ENCODE measurements at places on chromosomes 7 and 10.

GRCh38 chr7:13991791-13992595 is 2.5 kb upstream of the ETV1 start:
- DNase-seq, result no peak

DNA sequence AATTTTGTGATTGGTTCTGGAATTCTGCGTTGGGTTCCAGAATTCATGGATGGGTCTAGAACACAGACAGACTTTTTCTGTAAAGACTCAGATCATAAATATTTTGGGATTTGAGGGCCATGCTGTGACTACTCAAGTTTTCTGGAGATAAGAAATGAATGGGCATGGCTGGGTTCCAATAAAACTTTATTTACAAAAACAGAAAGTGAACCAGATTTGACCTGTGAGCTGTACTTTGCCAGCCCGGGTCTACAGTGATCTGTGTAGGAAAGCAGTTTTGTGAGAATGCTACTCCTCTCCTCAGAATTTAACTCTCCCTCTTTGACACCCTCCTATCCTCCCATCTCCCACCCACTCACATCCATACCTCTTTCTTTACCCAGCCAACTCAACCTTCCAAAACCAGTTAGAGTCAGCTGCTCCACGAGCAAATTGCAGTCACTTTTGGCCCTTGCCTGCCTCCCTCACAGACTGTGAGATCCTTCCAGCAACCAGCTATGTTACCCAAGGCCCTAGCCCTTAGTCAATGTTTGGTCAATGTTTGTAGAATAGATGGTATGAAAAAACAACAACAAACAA is 312.8 kb upstream of the ZMIZ1 start:
- DNase-seq, result no peak

DNA sequence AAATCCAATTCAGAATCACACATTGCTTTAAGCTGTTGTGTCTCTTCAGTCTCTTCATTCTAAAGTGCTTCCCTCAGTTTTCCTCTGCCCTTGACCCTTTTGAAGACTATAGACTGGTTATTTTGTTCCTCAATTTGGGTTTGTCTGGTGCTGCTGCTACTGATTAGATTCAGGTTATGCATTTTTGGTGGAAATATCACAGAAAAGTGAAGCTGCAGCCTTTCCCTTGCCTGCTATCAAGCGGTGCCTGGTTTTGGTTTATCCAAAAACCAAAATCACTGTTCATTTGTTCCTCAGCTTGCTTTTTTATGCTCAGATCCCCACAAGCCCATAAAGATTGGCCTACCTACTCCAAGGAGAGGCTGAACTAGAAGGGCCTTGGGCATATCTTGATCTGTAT is 55.2 kb downstream of the ELMO1 start:
- no peak for DNase-seq

DNA sequence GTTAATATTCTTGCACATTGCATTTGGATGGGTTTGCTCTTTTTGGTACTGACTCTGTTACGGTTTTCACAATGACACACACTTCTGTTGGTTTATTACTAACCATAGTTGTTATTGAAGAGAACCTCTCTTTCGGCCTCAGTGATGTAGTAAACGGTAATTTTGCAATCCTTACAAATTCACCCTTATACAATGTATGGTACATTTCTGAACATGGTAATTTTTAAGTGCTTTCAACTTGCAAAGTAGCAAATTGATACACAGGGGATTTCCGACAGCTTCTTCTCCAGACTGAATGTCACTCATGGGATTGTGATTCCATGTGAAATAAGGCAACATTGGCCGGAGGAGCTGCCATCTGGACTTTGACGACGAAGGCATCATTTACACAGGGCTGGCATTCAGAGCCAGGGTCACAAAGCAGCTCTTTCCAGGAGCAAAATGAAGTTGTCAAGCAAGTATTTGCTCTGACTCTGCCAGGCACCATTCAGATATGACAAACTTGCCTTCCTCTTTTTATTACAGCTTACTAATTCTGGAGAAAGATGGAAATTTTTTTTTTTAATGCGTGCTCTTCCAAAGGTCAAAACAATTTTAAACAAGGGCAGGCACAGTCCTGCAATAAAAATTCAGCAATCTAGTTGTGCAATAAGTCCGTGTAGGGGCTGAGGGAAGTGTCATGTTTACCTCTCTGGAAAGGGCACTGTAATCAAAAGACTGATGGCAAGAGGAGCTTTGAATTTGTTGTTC is 711.5 kb upstream of the C7orf33 start:
- peak; percentile 60 for DNase-seq

DNA sequence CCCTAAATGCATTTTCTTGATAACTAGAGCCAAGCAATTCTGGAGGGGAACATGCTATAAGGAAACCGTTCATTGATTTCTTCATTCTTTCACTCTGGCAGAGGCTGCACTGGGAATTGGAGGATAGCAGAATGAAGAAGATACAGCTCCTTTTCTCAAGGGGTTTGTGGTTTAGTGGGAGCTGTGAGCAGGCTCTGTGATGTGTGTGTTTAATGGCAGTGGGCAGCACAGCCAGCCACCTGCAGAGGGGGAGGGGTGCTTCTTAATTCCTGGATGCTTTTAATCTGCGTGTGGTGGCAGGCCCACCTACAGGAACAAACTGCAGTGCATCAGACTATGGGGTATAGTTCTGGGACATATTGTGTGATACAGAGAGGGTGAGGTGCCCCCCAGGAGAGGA is 31.9 kb downstream of the RPS24 start:
- no peak for DNase-seq

- DNase-seq, result peak; percentile 9
Observed at GRCh38 chr7:105224884-105225651, 163.7 kb downstream of the SRPK2 start.

GRCh38 chr10:77071001-77071511 is 566.6 kb downstream of the KCNMA1 start:
- no peak for DNase-seq

DNA sequence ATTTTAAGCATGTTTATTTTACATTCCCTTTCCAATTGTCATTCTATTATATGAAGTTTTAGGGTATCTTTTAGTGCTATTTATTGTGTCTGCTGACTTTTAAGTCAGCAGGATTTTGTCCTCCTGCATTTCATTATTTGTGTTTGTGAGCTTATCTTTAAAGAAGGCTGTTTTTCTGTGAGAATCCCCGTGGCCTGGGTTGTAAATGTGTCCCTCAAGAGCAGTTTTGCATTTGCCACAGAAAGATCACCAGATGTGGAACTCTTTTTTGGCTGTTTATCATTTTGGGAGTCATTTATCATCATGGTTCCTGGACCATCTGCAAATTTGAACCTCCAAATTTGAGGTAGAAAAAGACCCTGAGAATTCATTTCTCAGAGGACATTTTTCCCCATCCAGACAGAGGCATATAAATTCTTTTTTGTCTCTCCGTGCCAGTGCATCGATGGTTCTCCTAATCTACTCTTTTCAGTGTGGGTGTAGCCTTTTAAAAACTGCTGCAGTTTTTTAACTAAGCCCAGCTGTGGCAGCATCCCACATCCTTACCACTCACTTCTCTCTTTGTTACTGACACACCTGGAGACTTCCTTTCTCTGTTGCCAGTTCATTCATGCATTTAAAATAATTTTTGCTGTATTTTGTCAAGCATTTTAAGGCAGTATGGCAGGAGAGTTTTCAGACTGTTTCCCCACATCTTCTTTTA is 20.1 kb upstream of the MTURN start:
- no peak for DNase-seq

- DNase-seq, result no peak
Observed at GRCh38 chr10:104449391-104449790, 95.8 kb downstream of the CFAP58 start.

GRCh38 chr7:127447326-127447945 is 54.9 kb upstream of the ZNF800 start:
- no peak for DNase-seq

DNA sequence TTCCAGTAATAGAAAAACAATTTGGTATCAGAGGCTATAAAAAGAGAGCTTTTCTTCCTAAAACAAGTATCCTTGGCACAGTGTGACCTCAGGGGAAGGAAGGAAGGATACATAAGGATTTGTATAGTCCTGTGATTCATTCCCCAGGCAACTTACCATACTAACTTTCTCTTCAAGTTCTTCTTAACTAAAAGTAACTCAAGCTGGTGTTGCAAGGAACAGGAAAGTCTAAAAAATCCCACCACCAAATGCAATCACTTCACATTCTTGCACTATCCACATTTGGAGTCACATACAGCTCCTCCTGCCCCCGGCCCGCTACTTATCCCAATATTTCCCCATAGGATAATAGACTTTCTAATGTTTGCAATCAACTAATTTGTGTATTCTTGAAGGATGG is 84.8 kb downstream of the PRKAG2 start:
- no peak for DNase-seq

DNA sequence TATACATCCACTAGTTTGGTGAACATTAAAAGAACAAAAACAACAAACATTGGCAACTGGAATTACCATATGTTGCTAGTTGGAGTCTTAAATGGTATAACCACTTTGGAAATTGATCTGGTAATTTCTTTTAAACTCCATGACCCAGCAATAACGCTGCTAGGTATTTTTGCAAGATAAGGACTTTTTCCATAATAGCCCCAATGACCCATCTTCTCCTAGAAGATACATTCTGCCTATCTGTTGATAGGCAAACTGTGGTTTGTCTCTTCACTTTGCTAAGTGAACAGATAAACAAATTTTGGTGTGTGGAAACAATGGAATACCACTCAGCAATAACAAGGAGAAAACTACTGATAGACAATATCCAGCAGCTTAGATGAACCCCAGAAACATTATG is 30.6 kb upstream of the MTURN start:
- no peak for DNase-seq

GRCh38 chr7:118648002-118648401 is 423.5 kb downstream of the ANKRD7 start:
- DNase-seq, result no peak

DNA sequence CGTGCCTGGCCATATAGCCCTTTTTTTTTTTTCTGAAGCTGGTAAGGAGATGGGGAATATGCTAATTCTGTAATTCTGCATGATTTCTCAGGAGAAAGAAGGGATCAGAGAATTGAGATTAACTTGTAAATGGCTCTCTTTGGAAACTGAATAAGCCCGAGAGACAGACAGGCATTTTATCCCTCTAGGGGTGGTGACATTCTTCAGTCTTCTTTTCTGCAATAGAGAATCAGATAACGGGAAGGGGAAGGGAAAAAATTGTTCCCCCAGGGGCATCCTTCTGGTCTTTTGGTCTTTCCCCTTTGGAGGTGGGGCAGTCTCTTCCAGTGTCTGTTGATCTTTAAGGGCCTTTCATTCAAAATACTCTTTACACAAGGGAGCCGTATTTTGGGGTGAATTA is 34.2 kb downstream of the HK1 start:
- no peak for DNase-seq

GRCh38 chr7:42100156-42100508 is 136.9 kb downstream of the GLI3 start:
- DNase-seq, result no peak

DNA sequence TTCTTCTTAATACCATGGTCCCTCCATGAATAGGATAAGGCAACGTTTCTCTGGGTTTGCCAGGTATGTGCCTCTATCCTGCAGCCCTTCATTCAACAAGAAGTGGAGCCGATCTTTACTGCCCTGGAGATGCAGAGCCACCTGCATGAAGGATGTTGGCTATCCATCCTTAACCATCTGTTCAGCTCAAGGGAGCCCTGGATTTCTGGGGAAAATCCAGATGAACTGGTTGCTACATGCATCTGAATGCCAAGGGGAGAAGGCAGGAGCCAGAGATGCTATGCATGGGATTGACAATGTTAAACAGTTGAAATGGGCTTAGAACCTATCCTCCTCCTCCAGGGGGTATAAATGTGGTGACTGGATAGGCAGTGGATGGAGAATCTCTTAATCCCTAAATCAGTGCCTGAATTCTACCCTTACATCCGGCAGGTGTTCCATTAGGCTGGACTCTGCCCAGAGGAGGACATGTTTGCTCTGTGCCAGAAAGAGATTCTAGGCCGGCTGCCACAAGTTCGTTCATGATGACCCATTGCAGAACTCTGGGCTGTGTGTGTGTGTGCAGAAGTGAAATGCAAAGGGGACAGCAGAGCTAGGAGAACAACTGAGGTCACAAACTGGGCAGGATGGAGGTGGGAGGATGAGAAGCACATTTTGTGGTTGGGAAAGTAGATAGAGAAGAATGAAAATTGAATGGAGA is 15.6 kb downstream of the CPED1 start:
- DNase-seq, result no peak

DNA sequence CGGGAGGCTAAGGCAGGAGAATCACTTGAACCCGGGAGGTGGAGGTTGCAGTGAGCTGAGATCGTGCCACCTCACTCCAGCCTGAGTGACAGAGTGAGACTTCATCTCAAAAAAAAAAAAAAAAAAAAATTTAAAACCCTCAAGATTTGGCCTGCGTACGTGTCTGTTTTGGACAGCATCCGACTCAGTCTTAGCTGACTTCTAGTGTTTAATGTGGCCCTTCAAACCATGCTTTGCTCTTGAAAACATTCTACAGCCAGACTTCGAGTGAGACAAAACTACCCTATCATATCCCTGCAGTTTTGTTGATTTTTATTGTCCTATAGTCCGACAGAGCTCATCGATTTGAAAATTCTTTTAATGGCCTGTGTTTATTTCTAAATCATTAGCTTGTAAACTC is 227.1 kb upstream of the SH2B2 start:
- no peak for DNase-seq

DNA sequence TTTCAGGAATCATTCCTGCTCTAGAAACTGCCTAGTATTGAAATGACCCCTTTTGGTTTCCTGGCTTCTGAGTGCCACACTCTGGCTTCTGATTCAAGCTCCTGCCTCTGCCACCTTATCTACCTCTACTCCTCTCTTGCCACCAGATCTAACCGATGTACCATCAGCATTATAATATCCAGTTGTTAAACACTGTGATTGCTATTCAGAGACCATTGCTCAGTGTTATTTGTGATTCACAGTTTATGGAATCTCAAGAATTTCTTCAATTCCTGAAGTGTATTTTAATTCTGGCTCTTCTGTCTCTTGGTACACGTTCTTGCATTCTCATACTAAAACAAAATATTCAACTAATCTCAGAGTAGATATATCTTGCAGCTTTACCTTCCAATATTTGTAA is 88.7 kb downstream of the DYNC1I1 start:
- no peak for DNase-seq

- no peak for DNase-seq
Observed at GRCh38 chr7:116780966-116781365, 81.4 kb upstream of the CAPZA2 start.

DNA sequence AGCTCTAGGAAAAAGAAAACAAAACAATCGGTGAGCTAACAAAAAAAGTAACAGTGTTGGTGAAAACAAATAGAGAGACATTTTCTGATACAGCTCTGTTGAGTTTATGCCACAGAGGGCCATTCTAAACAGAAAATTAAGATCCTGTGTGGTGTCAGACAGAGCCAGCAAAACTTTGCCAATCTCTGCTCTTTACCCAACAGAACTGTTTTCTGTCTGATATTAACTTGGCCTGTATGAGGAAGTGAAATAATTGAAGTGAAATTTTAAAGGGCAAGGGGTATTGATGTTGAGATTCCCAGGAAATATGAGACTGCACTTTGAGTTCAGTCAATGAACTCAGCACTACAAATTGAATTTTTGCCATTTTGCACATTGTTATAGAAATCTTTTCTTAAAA is 101.0 kb downstream of the AOAH start:
- no peak for DNase-seq

GRCh38 chr10:98361131-98362025 is 53.6 kb downstream of the PYROXD2 start:
- peak; percentile 85 for DNase-seq

Data from DMS153 (cell line).